ENCODE measurements at places on chromosomes 16 and 17. TPM values are rescaled to one million over a fixed set of nuclear protein-coding genes. Genes with fewer than 3 reads are reported as not detected.

Gene OVCA2
- polyA plus RNA-seq, result 54.4 TPM

Gene KRTAP9-4
- polyA plus RNA-seq, result not detected

Gene TK1
- 1.1 TPM for polyA plus RNA-seq

Gene FOXF1
- not detected for polyA plus RNA-seq

Gene ABCA10
- polyA plus RNA-seq, result 9.9 TPM

Gene KRT36
- polyA plus RNA-seq, result not detected

Gene ARL5C
- polyA plus RNA-seq, result not detected

Gene EFNB3
- 36.4 TPM for polyA plus RNA-seq

Gene TERB1
- not detected for polyA plus RNA-seq

Gene KRT26
- polyA plus RNA-seq, result not detected

Gene TNS4
- not detected for polyA plus RNA-seq

Gene GLP2R
- polyA plus RNA-seq, result not detected

Gene LASP1
- polyA plus RNA-seq, result 60.0 TPM

Gene BEAN1
- polyA plus RNA-seq, result 0.58 TPM

Gene ALG1
- polyA plus RNA-seq, result 13.9 TPM

Gene TP53TG3C
- polyA plus RNA-seq, result not detected

Gene IRX6
- not detected for polyA plus RNA-seq

Gene USP31
- polyA plus RNA-seq, result 7.9 TPM

Gene MPV17L
- polyA plus RNA-seq, result 0.10 TPM

Gene OR1A1
- not detected for polyA plus RNA-seq

Gene P2RX5
- polyA plus RNA-seq, result 7.0 TPM

Gene BRICD5
- 39.2 TPM for polyA plus RNA-seq

Gene C17orf50
- not detected for polyA plus RNA-seq

All from neural cell (in vitro differentiated cells).